ENCODE measurements at places on chromosomes 3 and 15. TPM values are rescaled to one million over a fixed set of nuclear protein-coding genes. Genes with fewer than 3 reads are reported as not detected.

GRCh38 chr15:40565333-40566238 is 744 bp upstream of the CCDC32 start:
- H3K27ac ChIP-seq: peak overlapping the region; percentile 99
- no peak for DNase-seq
- H3K36me3 ChIP-seq: no peaks in the 10 kb centered on the region
- H3K27me3 ChIP-seq: no peaks in the 10 kb centered on the region

DNA sequence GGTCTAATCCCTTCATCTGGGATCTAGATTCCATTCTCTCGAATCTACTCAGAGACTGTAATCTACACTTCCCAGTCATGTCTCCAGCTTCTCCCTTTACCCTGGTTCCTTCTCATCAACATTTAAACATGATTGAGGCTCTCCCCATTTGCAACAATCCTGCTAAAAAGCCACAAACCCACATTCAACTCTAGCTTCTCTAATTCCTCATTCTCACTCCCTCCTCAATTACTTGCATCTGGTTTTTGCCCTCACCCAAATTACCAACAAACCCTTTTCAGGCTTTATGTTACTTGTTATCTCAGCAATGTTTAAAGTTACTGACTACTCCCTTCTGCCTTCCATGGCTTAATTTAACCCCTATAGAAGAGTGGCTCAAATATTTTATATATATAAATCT is 11.5 kb downstream of the ETFA start:
- no peaks in the 10 kb centered on the region for H3K27me3 ChIP-seq
- DNase-seq: no peak
- peaks cover 9% of the 10 kb centered on the region for H3K4me1 ChIP-seq
- no peaks in the 10 kb centered on the region for H3K36me3 ChIP-seq
- H3K4me3 ChIP-seq: no peak overlapping the region

GRCh38 chr3:146972726-146973125 is 367.6 kb upstream of the PLSCR5 start:
- H3K27ac ChIP-seq: no peak overlapping the region
- H3K4me3 ChIP-seq: no peak overlapping the region
- no peaks in the 10 kb centered on the region for H3K4me1 ChIP-seq
- no peak for DNase-seq
- no peaks in the 10 kb centered on the region for H3K36me3 ChIP-seq

GRCh38 chr3:13019243-13020095 is 53.8 kb downstream of the IQSEC1 start:
- peaks cover 23% of the 10 kb centered on the region for H3K4me1 ChIP-seq
- H3K27ac ChIP-seq: no peak overlapping the region
- H3K36me3 ChIP-seq: no peaks in the 10 kb centered on the region
- H3K27me3 ChIP-seq: no peaks in the 10 kb centered on the region

- H3K4me3 ChIP-seq: no peak overlapping the region
- no peaks in the 10 kb centered on the region for H3K36me3 ChIP-seq
- no peaks in the 10 kb centered on the region for H3K4me1 ChIP-seq
- DNase-seq: no peak
- H3K27me3 ChIP-seq: no peaks in the 10 kb centered on the region
These were observed 3.6 kb upstream of the DAZL start for GRCh38 chr3:16608816-16609215.

DNA sequence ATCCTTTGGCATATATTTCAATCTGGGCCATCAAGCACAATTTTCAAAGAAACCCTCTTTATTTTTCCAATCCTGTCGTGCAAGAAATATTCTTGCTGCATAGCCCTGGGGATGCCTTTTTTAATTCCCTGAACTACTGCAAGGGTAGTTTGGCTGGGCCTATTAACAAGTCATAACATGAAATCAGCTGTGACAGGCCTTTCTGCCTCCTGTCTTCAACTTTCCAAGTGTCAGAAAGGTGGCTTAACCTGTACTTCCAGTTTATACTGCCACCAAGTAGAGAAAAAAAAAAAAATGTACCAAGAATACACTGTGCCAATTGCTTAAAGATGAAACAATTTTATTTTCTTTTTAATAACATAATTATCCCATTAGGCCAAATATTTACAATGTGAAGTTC is 32.4 kb upstream of the SPPL2A start:
- H3K4me3 ChIP-seq: no peak overlapping the region
- H3K27ac ChIP-seq: no peak overlapping the region
- H3K36me3 ChIP-seq: no peaks in the 10 kb centered on the region
- DNase-seq: no peak
- no peaks in the 10 kb centered on the region for H3K27me3 ChIP-seq

Gene TMEM212
- not detected for polyA plus RNA-seq

GRCh38 chr15:90024406-90024805 is 23.3 kb downstream of the ZNF710 start:
- no peaks in the 10 kb centered on the region for H3K27me3 ChIP-seq
- H3K36me3 ChIP-seq: no peaks in the 10 kb centered on the region
- H3K27ac ChIP-seq: no peak overlapping the region
- H3K4me1 ChIP-seq: no peaks in the 10 kb centered on the region
- DNase-seq: no peak

- no peak overlapping the region for H3K27ac ChIP-seq
- H3K27me3 ChIP-seq: no peaks in the 10 kb centered on the region
- no peaks in the 10 kb centered on the region for H3K36me3 ChIP-seq
- H3K4me1 ChIP-seq: no peaks in the 10 kb centered on the region
- DNase-seq: no peak
These were observed 15.2 kb downstream of the C3orf22 start for GRCh38 chr3:126543457-126544061.

- no peaks in the 10 kb centered on the region for H3K27me3 ChIP-seq
- H3K36me3 ChIP-seq: no peaks in the 10 kb centered on the region
- no peaks in the 10 kb centered on the region for H3K4me1 ChIP-seq
- no peak overlapping the region for H3K27ac ChIP-seq
- no peak for DNase-seq
- H3K4me3 ChIP-seq: no peak overlapping the region
These were observed 47.1 kb downstream of the FLNB start for GRCh38 chr3:58055314-58055713.

Gene CPLX3
- not detected for polyA plus RNA-seq

DNA sequence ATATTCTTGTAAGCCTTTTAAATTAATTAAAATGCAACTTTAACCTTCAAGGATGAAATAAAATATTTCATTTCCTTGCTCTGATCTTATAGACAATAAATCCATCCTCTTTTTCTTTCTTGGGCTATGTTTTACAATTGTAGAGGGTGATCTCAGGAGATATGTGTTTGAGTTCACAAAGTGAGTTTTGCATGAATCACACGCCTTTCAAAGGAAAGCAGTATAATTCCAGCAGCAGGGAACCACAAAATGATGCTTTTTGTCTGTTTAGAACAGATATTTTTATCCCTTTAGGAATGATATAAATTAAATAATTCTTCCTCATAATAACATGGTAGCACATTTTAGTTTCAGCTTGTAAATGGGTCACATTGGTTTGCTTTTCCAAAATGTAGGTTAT is 191.2 kb downstream of the SEMA6D start:
- no peak overlapping the region for H3K27ac ChIP-seq
- no peaks in the 10 kb centered on the region for H3K36me3 ChIP-seq
- no peaks in the 10 kb centered on the region for H3K27me3 ChIP-seq
- no peak overlapping the region for H3K4me3 ChIP-seq

DNA sequence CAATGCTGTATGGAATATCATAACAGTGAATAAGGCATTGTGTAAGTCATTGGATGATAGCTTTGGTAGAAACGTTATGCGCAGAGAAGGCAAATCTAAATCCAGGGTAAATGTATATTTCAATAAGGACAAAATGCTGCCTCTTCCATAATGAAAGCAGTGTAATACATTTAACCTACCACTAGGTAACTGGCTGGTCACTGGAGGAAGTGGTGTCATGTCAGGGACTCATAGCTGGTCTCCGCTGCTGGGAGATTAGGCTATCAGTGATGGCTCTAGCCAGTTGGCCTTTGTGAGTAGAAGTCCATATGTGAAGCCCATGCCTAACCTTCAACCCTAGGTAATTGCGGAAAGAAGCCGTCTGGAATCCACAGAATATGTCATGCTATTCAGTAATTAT is 140.9 kb downstream of the NLGN1 start:
- no peak overlapping the region for H3K27ac ChIP-seq
- no peaks in the 10 kb centered on the region for H3K4me1 ChIP-seq
- DNase-seq: no peak
- H3K36me3 ChIP-seq: no peaks in the 10 kb centered on the region

DNA sequence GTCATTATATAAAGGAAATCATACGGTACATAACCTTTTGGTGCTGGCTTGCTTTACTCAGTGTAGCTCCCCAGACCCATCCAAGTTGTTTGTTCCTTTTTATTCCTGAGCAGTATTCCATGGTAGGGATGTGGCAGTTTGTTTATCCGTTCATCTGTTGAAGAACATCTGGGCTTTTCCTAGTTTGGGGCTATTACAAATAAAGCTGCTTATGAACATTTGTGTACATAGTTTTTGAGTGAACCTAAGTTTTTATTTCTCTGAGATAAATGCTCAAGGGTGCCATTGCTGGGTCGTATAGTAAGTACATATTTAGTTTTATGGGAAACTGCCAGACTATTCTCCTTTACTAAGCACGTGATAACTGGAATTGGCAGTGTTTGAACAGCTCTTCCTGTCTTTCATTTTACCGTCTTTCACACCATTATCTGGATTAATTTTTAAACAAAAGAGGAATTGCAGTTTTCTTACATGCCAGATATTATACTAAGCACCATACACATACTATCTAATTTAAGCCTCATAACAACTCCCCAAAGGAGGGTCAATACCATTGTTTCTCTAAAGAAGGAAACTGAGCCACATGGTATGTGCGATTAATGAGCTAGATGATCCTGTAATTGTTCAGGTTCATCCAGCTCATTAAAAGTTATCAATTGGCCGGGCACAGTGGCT is 85.6 kb downstream of the PTPRG start:
- no peak overlapping the region for H3K4me3 ChIP-seq
- H3K4me1 ChIP-seq: no peaks in the 10 kb centered on the region
- no peaks in the 10 kb centered on the region for H3K27me3 ChIP-seq
- no peak for DNase-seq
- no peaks in the 10 kb centered on the region for H3K36me3 ChIP-seq

DNA sequence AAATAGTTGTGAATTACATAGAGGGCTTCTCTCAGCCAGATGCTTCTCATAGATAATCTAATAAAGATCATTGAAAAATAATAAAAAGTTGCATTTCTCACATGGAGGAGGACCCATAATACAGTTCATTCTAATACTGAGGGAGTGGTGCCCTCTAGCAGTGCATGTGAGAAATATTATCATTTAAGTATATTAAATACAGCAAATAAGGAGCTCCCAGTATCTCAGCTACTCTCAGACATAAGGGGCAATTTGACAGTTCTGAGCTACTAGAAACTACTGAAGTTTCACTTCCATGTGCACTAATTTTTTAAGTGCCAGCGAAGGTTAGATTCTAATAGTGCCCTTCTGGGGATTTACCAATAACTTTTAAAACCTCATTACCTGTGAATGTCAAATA is 188.3 kb downstream of the IL5RA start:
- H3K4me3 ChIP-seq: no peak overlapping the region
- no peaks in the 10 kb centered on the region for H3K4me1 ChIP-seq
- no peak for DNase-seq
- H3K36me3 ChIP-seq: no peaks in the 10 kb centered on the region

GRCh38 chr15:39180030-39180429 is 400.8 kb upstream of the THBS1 start:
- peaks cover 3% of the 10 kb centered on the region for H3K27me3 ChIP-seq
- no peak overlapping the region for H3K27ac ChIP-seq
- no peaks in the 10 kb centered on the region for H3K4me1 ChIP-seq

- H3K4me1 ChIP-seq: peaks cover 5% of the 10 kb centered on the region
- no peak overlapping the region for H3K27ac ChIP-seq
- H3K27me3 ChIP-seq: no peaks in the 10 kb centered on the region
- DNase-seq: no peak
- H3K4me3 ChIP-seq: no peak overlapping the region
These were observed 14.3 kb downstream of the DYNC1LI1 start for GRCh38 chr3:32556332-32556731.

DNA sequence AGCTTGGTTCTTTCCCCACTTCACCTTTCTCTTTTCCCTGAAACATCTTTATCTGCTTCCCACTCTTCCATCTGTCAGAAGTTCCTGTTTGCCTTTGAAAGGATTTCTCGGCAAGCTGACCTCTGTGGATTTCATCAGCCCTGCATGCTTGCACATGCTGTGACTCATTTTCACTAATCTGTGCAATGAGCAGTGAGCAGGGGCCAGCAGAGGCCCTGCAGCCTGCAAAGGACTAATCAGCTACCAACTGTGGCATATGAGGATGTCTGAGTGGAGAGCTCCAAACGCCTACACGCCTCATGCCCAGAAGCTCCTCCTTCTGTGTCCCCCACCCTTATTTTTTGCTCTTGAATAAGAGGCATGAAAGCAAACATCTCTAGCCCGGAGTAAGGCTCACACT is 333.0 kb upstream of the SEMA6D start:
- H3K27me3 ChIP-seq: no peaks in the 10 kb centered on the region
- no peaks in the 10 kb centered on the region for H3K4me1 ChIP-seq
- no peak for DNase-seq
- no peaks in the 10 kb centered on the region for H3K36me3 ChIP-seq
